ENCODE measurements at places on chromosomes 5 and 9.

GRCh38 chr5:108606185-108606584 is 141.5 kb upstream of the FER start:
- DNase-seq, result no peak

- DNase-seq, result no peak
These were observed 18.4 kb downstream of the MSANTD3 start for GRCh38 chr9:100445161-100445902.

DNA sequence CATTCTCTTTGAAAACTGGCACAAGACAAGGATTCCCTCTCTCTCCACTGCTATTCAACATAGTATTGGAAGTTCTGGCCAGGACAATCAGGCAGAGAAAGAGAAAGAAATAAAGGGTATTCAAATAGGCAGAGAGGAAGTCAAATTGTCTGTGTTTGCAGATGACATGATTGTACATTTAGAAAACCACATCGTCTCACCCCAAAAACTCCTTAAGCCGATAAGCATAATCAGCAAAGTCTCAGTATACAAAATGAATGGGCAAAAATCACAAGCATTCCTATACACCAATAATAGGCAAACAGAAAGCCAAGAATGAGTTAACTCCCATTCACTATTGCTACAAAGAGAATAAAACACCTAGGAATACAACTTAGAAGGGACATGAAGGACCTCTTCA is 21.0 kb upstream of the EPB41L4A start:
- DNase-seq, result no peak

DNA sequence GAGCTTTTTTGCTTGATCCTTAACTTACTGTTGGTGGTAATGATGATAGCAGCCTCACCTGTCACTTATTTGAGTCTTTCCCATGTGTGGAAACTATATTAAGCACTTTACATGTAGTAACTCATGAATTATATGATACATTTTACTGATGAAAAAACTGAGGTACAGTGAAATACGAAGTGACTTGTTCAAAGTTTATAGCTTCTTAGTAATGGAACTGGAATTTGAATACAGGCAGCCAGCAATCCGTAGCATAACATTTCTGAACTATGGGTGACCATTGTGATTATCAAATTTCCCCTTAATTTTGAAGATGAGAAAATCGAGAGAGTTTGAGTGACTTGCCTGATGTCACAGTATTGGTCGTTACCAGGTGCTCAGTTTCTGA is 17.3 kb downstream of the SCAMP1 start:
- DNase-seq, result no peak

DNA sequence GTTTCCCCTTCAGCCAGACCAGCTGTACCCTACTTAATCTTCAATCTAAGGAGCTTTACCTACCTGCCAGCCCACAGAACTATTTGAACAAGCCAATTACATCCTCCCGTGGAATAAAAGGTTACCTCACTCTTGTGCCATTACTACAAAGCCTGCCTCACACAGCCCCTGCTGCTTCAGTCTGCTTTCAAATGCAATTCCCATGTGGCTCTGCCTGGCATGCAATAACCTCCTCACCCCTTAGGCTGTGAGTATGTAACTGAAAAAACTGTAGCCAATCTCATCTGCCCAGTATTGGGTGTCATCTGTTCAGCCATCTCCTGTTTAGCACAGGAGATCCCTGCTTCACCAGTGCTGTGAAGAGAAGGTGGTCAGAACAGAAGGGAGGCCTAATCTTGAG is 6.1 kb upstream of the GCNT1 start:
- no peak for DNase-seq
